ENCODE measurements at places on chromosomes 2 and 18.

DNA sequence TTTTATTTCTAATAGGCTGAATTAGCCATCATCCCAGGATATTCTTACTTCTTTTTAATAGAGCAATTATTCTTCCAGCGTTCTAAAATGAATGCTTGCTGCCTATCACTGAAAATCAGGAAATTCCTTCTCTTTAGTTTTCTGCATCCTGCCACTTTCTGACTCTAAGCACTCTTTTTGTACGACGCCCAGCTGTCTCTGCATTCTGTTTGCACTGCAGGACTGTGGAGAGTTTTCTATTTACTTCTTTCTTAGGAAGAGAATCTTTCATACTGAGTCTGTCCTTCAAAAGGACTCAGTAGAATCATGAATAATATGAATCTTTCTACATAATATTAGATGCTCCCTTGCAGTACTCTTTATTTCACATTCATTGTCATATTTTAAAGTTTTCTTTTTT, 360.4 kb upstream of the DSEL start:
- no peak for DNase-seq

- no peak for DNase-seq
Measured at GRCh38 chr2:43000242-43001054, 208.1 kb upstream of the HAAO start.

DNA sequence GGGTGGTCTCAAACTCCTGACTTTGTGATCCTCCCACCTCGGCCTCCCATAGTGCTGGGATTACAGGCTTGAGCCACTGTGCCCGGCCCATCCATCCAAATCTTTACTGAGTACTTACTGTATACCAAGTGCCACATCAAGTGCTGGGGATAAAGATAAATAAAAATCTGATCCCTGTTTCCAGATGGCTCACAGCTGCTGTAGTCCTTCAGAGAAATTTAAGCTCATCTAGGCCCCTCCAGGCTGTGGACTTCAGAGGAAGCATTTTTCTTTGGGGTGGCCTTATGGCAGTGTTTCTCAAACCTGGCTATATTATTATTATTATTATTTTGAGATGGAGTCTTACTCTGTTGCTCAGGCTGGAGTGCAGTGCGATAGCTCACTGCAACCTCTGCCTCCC, 33.7 kb upstream of the GTF2A1L start:
- DNase-seq: no peak

- DNase-seq: no peak
Measured at GRCh38 chr2:134080386-134081089, 173.3 kb upstream of the MGAT5 start.

GRCh38 chr2:31238126-31238905, 4.4 kb downstream of the EHD3 start:
- DNase-seq: no peak

GRCh38 chr18:63909870-63910269, 2.1 kb downstream of the SERPINB10 start:
- DNase-seq: no peak

DNA sequence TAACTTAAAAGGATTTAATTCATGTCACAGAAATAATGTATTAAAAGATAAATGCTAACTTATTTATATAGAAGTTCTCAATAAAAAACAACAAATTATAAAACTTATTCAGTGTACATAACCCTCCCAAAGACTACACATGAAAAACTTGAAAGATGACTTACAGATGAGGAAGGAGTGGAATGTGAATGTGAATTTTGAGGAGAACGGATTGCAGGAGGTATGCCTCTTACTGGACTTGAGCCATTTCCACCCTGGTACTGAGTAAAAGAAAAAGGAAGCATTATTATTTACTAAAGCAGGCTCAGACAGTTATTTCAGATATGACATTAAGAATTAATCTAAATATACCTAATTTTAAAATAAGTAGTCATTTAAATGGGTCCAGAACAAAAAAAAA, 104.4 kb downstream of the TLK1 start:
- no peak for DNase-seq

- no peak for DNase-seq
Measured at GRCh38 chr2:223523551-223524001, 78.6 kb downstream of the SCG2 start.
